ENCODE measurements at places on chromosomes 1 and 21.

DNA sequence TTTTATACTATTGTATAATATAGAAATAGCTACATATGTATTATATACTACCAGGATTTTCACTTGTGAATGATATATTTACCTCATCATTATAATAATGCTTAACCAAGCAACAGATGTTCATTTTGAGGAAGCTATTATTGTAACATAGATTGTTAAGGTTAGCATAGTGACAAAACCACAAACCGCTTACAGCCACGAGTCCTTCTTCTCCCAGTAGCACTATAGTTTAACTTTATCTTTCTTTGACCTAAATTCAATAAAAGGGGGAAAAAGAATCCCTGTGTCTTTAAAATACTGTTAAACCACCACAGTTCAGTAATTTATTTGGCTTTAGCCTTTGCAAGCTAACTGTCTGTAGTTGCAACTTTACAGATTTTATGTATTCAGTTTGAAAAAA is 1039.4 kb upstream of the B3GALT2 start:
- DNase-seq, result no peak

- no peak for DNase-seq
Observed at GRCh38 chr1:119323216-119323982, 45.2 kb upstream of the HAO2 start.

DNA sequence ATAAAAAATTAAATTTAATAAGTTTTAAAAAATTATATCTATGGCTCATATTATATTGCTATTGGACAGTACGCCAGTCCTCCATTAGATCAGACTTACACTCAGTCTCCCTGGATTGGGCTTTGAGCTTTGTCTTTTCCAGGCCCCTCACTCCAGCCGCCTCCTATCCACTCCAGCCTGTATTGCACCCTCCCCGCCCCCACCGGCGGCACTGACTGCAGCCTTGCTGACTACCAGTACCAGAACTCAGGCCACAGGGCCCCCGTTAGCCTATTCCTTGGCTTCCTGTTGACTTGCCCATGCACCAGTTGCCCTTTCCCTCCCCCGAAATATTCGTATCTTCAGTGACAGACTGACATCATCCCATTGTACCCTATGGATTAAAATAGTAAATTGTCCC is 127.9 kb downstream of the CSMD2 start:
- no peak for DNase-seq

DNA sequence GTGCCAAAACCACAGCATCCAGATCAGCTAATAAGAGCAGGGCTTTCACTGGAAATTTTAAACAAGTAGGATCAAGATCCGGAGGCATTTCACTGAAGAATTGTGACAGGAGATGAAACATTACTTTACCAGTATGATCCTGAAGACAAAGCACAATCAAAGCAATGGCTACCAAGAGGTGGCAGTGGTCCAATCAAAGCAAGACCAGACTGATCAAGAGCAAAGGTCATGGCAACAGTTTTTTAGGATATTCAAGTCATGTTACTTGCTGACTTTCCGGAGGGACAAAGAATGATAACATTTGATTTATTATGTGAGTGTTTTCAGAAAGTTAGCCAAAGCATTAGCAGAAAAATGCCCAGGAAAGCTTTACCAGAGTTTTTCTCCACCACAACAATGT is 8.2 kb downstream of the ZSWIM5 start:
- no peak for DNase-seq

GRCh38 chr1:2388004-2388913 is 3.1 kb downstream of the MORN1 start:
- no peak for DNase-seq

GRCh38 chr1:214076708-214077065 is 88.9 kb downstream of the PROX1 start:
- DNase-seq, result no peak

GRCh38 chr1:212457740-212458338 is 25.1 kb downstream of the NENF start:
- peak; percentile 91 for DNase-seq

DNA sequence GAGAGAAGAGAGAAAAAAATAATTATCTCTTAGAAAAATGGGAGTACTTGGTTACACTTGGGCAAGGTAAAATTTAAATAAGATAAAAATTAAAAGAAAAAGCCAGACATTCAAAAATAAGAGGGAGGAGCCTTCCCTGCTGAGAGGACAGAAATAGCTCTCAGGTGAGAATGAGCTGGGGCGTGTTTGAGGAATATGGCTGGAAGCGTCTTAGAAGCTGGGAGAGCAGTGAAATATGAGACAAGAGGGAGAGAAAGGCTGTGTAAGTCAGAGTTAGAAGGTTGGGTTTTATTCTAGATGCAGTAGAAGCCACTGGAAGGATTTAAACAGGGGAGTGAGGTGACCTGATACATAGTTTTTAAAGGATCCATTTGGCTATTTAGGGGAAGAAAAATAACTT is 154.2 kb upstream of the L1TD1 start:
- no peak for DNase-seq

GRCh38 chr1:207824691-207825408 is 73.0 kb downstream of the CD46 start:
- DNase-seq, result no peak

- no peak for DNase-seq
Observed at GRCh38 chr1:100353071-100353801, 930 bp downstream of the CDC14A start.

DNA sequence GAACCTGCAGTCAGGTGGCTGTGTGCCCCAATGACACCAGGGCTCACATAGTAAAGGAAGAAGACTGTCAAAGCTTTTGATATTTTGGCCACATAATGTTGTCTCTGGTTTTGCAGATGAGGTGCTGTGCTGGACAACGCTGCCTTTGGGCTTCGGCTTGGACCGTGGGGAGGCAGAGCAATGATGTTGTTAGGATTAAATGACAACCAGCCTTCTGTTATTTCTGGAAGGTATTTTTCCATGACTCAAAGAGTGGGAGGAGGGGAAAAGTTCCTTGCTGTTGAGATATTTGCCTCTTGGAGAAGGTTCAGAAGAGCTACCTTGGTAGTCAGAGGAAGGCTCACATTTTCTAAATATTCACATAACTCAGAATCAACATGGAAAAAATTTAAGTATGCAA is 187.3 kb upstream of the GALNT2 start:
- DNase-seq, result no peak

DNA sequence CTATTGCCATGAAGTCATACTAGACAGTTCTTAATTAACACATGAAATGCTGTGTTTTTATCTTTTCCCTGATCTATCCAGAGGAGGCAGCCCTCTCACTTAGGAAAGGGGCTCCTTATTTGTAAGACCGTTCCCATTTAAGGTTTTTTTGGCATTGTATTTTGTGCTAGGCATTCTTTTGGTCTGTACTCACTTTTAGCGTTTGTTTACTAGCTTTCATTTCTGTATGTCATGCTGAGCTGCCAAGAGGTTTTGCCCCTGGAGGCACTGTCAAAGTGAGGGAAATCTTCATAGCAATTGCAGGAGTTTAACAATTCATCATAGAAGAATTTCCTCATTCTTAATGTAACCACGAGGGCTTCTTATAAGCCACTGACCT is 59.5 kb downstream of the MTR start:
- peak; percentile 42 for DNase-seq

DNA sequence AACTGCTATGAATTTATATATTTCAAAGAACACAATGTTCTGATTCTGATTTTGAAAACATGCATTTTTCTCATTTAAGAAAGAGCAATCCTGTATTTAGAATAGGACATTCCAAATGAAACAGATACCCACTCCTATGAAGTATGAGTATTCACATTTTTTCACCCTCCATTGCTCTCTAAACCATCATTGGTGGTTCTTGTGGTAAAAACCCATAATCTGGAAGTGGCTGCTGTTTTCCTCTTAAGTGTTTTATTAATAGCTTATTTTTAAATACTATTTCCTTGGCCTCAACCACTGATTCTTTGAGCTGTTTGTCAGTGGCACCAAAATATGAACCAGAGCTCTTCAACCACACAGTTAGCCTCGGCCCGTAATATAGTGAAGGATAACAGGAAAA is 60.0 kb upstream of the ADAM30 start:
- no peak for DNase-seq

DNA sequence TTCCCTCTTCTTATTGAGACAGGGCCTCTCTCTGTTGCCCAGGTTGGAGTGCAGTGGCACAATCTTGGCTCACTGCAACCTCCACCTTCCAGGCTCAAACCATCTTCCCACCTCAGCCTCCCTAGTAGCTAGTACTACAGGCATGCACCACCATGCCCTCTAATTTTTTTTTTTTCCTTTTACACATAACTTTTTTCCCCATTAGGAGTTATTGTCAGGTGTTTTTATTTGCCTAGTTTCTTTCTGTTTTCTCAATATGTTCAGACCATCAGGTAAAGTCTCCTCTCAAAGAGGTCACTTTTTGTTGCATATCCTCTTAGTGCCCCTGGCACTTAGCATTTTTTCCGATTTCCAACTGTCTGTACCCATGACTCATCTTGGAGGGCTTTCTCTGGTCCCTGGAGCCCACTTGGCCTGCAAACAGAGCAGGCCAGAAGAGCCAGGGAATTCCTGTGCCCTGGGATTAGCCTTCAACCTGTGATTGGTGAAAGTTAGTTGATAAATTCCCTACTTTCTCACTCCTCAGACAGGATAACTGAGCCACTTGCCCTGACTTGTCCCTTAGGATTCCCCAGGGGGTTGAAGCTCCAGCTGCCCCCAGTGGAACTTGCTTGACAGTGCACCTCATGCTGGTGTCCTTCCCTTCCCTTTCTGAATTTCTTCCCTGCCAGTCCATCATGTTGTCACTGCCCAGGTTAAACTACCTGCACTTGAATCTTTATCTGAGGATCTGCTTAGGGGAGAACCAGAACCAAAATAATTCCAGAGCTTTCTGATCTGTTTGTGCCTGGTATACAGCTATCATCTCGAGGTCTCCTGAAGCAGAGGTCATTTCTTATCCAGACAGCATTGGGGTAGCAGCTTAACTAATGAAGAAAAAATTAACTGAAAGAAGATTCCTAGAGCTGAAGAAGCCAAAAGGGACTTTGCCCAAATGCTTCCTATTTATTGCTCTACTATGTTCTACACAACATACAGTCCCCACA is 2.4 kb downstream of the NTPCR start:
- DNase-seq, result peak; percentile 77

GRCh38 chr1:31382379-31382989 is 9.6 kb upstream of the FABP3 start:
- DNase-seq, result no peak

- DNase-seq, result peak; percentile 30
Observed at GRCh38 chr21:18369115-18369514, 34.5 kb downstream of the TMPRSS15 start.

- no peak for DNase-seq
Observed at GRCh38 chr1:202159534-202160371, 649 bp downstream of the PTPN7 start.

DNA sequence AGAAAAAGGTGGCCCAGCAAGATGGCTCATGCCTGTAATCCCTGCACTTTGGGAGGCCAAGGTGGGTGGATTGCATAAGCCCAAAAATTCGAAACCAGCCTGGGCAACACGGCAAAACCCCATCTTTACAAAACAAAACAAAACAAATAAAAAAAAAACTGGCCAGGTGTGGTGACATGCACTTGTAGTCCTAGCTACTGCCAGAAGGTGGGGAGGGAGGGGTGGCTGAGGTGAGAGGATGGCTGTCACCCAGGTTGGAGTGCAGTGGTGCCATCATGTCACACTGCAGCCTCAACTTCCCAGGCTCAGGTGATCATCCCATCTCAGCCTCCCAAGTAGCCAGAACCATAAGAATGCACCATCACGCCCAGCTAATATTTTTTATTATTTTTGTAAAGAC is 22.8 kb downstream of the RERE start:
- no peak for DNase-seq

- DNase-seq, result peak; percentile 49
Observed at GRCh38 chr1:246971090-246971721, 36.7 kb downstream of the ZNF695 start.

Data from NT2/D1 (cell line).